ENCODE measurements at places on chromosomes 7 and 10.

GRCh38 chr10:101778781-101779543 lies 3.0 kb upstream of the FGF8 start:
- no peak for DNase-seq

DNA sequence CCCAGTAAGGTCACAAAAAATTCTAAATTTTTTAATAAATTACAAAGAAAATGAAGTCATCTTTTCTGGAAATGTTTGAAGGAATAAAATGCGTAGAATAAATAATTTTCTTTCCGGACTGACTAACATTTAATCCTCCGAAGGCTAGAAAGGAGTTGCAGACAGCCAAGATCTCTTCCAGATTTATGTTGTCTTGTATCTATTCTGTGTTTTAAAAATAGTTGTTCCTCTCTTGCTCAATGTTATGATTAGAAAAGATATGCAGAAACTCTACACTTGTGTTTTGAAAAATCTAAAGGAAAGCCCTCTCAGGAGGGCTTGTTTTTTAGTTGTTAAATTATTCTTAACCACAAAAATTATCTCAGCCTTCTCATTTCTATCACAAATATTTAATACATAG lies 70.7 kb downstream of the MACC1 start:
- DNase-seq, result no peak

- no peak for DNase-seq
Measured at GRCh38 chr10:110704070-110704469, 59.9 kb downstream of the RBM20 start.

DNA sequence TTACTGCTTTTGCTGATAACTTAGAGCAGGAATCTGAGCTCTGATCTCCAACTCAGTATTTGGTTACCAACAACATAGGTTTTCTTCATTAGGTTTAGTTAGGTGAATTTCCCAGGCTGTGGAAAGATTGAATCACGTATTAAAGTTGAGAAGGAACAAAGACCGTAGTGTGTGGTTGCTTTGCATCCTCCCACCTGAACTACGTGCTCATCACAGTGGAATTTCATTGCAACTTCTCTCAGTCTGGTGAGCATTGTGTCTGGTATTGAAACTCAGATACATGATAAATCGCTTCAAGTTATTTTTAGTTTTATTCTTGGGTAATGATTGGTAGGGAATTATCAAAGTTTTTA lies 139.4 kb upstream of the AKR1E2 start:
- DNase-seq, result no peak

DNA sequence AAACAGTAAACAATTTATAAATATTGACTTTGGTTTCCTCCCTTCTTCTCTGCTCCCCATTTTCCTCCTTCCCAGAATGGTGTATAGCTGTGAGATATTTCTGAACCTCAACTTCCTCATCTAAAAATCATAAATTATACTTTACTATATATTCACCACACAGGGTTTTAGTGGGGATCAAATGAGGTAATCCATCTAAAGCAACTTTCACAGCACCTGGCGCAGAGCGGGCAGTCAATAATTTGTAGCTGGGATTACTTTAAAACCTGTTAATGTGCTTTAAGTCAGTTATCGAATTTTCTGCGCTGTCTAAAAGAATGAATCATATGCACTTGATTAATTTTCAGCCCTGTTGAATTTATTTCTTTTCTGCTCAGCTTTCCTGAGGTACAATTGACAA lies 172.7 kb downstream of the PTEN start:
- DNase-seq, result no peak

GRCh38 chr7:100566018-100566531 lies 7.6 kb downstream of the SAP25 start:
- no peak for DNase-seq

GRCh38 chr7:96212474-96212873 lies 109.4 kb downstream of the SLC25A13 start:
- DNase-seq, result no peak

GRCh38 chr10:32979041-32979440 lies 21.0 kb upstream of the ITGB1 start:
- DNase-seq, result no peak

- DNase-seq, result no peak
Measured at GRCh38 chr7:44622342-44623151, 16.1 kb downstream of the OGDH start.

DNA sequence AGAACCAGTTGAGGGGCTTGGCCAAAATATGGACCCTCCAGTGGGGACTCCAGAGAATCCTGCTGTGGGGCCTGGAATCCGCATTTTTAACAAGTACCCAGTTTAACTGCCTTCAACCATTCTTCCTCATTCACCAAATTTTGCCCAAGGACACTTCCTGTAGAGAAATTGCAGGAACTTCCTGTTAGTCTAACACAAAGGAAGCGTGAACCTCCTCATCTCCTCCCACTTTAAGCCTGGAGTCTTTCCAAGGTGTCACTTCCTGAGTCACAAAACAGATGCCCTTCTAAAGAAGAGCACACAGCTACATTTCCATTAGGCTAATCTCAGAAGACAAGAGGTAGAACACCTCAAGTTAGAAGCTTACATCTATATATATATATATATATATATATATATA lies 188.4 kb downstream of the PPP1R17 start:
- no peak for DNase-seq

- DNase-seq, result no peak
Measured at GRCh38 chr10:3889961-3890522, 105.0 kb upstream of the KLF6 start.

GRCh38 chr7:108455998-108456677 lies at the start of gene NRCAM:
Gene NRCAM, minus strand, starts transcription at chr7:108456436. Its CDS starts 216,372 bp downstream, at chr7:108240064.
- peak; percentile 55 for DNase-seq

DNA sequence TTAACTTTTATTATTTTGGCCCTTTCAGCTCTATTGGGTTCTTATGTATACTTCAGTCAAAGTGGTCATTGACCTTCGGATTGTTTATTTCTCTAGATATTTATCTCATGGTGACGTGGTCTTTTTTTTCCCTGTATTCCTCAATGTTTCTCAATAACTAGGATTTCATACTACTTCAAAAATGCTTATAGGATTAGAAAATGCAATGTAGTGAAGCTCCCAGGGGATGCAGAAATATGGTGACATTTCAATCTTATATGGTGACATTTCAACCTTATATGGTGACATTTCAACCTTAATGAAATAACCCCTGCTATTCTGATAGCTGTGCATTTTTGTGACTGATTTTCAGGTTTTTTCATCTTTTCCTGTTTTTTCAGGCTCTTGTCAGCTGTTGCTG lies 51.4 kb downstream of the CHRM2 start:
- DNase-seq, result no peak

- no peak for DNase-seq
Measured at GRCh38 chr10:672992-673391, 16.5 kb downstream of the DIP2C start.

GRCh38 chr10:25061711-25062449 lies 45.5 kb downstream of the THNSL1 start:
- DNase-seq, result no peak

GRCh38 chr7:25360451-25360850 lies 132.2 kb upstream of the NPVF start:
- DNase-seq, result peak; percentile 50

GRCh38 chr7:140036224-140036962 lies 26.4 kb downstream of the PARP12 start:
- no peak for DNase-seq

- no peak for DNase-seq
Measured at GRCh38 chr7:101943889-101944600, 126.6 kb downstream of the CUX1 start.

DNA sequence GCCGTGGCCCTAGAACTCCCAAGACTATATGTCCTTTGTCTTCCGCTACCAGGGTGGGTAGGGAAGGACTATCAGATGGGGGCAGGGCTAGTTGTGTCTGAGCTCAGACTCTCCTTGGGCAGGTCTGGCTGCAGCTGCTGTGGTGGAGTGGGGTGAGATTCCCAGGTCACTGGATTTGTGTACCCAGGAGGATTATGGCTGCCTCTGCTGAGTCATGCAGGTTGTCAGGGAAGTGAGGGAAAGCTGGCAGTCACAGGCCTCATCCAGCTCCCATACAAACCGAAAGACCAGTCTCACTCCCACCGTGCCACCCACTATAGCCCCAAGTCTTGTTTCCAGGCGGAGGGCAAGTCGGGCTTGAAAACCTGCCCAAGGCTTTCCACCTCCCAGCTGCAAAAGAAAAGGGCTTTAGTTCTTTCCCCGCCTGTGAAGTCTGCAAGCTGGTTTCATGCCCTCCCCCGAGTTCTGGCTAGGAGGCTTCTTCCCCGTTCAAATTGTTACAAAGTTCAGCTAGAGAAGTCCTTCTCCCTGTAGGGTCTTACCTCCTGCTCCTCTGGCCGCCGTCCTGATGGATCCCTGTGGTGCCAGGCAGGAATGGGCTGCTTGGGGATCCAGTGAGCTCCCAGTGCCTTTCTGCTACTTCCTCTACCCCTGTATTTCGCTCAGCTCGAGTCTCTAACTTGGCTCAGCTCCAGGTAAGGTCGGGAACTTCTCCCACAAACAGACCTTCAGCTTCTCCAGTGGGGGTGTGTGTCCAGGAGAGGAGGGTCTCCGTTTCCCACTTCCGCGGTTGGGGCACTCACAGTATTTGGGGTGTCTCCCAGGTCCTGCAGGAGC lies 106.8 kb upstream of the FGL2 start:
- DNase-seq, result no peak

DNA sequence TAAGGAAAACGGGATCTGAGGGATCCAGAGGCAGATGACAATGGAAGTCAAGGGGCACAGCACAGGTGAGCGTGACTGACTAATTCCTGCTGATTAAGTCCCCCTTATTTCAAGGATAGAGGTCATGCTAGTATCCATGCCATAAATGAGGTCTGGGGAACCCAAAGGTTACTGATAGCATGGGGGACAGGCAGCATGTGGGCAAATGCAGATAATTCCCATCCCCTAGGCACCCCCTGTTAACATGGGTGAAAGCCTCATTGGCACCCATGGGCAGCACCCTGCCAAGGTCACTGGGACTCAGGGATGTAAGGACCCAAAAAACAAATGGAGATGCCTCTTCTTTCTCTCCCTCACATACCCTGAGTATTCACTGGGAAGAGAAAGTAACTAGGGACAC lies 139.7 kb downstream of the WDR11 start:
- no peak for DNase-seq

- no peak for DNase-seq
Measured at GRCh38 chr10:12842310-12842709, 159.2 kb downstream of the CCDC3 start.

GRCh38 chr10:102603946-102604345 lies 40.3 kb upstream of the TRIM8 start:
- no peak for DNase-seq

DNA sequence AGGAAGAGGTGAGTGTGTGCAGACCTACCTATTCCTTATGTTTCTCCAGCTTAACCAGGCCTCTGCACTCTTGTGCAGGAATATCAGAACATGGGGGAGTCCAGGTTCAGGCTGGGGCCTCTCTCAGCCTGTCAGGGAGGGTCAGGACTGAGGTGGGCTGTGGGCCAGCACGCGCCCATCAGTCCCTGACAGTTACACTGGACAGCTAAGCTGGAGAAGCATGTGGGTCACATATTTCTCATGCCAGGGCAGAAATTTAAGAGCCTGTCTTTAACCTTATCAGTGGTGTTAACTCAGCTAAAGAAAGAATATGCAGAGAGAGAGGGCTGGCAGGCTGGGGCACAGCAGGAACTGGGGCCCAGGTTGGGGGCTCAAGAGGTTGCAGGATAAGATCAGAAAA lies 8.7 kb upstream of the POLD2 start:
- DNase-seq, result no peak

- DNase-seq, result no peak
Measured at GRCh38 chr10:122154545-122155366, 116.3 kb upstream of the BTBD16 start.

GRCh38 chr7:154425271-154425670 lies 373.1 kb downstream of the DPP6 start:
- DNase-seq, result no peak

- no peak for DNase-seq
Measured at GRCh38 chr7:152674860-152675758, 832 bp downstream of the XRCC2 start.

DNA sequence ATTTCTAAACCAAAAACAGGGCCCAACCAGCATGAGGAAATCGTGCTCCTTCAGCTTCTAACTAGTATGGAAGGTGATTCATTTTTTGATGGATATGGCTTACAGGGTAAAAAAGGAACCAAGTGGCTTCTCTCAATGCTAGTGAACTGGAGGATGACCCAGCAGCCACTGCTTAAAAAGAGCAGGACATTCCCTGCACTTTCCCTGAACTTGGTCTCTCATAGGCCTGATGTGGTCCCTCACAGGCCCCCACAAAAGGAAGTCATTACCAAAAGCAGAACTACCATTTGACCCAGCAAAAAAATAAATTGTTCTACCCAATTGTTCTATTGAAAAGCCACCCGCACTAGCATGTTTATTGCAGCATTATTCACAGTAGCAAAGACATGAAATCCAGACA lies 188.8 kb downstream of the CALN1 start:
- no peak for DNase-seq

- no peak for DNase-seq
Measured at GRCh38 chr10:113517901-113518260, 35.0 kb upstream of the HABP2 start.

- DNase-seq, result no peak
Measured at GRCh38 chr7:112160130-112160770, 45.9 kb downstream of the DOCK4 start.

DNA sequence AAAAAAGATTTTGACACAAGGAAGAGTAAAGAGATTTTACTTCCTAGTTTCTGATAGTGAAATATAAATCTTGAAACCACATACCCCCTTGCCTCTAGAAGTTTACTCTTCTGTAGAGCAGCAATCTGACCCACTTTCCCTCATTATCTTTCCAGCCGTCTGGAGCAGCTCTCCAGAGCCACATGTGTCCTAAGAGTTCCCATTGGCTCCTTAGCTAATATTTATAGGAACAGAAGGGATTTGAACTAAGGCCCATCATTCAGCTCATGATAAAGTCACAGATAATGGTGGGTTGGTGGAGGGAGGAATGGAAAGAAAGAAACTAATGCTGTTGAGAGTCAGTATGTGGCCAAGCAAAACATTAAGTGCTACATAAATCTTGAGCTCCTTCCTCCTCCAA lies 121.8 kb downstream of the INHBA start:
- no peak for DNase-seq

DNA sequence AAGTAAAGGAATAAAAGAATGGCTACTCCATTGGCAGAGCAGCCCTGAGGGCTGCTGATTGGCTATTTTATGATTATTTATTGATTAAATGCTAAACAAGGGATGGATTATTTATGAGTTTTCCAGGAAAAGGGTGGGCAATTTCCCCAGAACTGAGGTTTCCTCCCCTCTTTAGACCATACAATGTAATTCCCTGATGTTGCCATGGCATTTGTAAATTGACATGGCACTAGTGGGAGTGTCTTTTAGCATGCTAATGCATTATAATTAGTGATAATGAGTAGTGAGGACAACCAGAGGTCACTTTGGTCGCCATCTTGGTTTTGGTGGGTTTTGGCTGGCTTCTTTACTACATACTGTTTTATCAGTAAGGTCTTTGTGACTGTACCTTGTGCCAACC lies 55.5 kb downstream of the BBS9 start:
- DNase-seq, result no peak

- no peak for DNase-seq
Measured at GRCh38 chr7:16563281-16564022, 36.8 kb downstream of the LRRC72 start.

- DNase-seq, result no peak
Measured at GRCh38 chr10:122010405-122011050, 21.6 kb downstream of the TACC2 start.

GRCh38 chr7:17532861-17533404 lies 234.5 kb downstream of the AHR start:
- DNase-seq, result no peak

Data from NCI-H1436 treated with DMSO at 0.1 percent for 48 hours (cell line).